Transverse colon (tissue), 4 donors: ENCODE measurements at places on chromosomes 7 and 10. TPM values are rescaled to one million over a fixed set of nuclear protein-coding genes. Genes with fewer than 3 reads are reported as not detected.

DNA sequence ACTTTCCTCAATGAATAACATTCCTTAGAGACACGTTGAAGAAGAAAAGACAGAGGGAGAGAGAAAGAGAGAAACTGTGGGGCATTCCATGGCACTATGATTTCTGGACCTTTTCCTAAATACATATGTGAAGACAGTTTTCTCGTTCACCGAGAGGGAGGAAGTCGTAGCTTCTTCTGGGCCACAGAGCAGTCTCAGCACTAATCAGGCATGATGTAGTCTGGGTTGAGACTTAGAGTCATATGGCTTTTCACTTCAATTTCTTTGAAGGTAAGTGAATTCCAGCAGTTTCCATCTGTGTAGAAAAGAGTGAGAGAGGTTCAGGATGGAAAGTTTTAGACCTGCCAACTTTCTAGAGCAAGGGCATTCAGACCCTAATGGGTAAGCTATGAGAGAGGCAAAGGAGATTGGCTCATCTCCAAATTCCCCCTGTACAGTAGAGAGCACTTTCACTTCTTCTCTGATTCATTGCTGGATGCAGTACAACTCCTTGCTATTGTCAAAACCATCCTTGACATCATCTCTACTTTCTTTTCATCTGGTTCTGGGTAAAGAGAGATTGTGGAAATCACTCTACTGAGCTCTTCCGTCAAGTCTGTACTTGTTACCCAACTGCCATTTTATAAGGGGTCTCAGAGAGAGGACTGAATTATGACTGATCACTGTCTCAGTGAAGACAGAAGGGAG lies 31.5 kb upstream of the OR9A4 start:
- no peak overlapping the region for H3K27ac ChIP-seq
- no peak overlapping the region for H3K4me3 ChIP-seq
- no peaks in the 10 kb centered on the region for H3K36me3 ChIP-seq
- no peaks in the 10 kb centered on the region for H3K27me3 ChIP-seq
- H3K4me1 ChIP-seq = no peaks in the 10 kb centered on the region

- H3K27me3 ChIP-seq = no peaks in the 10 kb centered on the region
- H3K4me3 ChIP-seq = no peak overlapping the region
- H3K4me1 ChIP-seq = no peaks in the 10 kb centered on the region
- H3K27ac ChIP-seq = no peak overlapping the region
- H3K36me3 ChIP-seq = no peaks in the 10 kb centered on the region
- DNase-seq = no peak
These were observed 119.3 kb upstream of the PTN start for GRCh38 chr7:137462847-137463246.

DNA sequence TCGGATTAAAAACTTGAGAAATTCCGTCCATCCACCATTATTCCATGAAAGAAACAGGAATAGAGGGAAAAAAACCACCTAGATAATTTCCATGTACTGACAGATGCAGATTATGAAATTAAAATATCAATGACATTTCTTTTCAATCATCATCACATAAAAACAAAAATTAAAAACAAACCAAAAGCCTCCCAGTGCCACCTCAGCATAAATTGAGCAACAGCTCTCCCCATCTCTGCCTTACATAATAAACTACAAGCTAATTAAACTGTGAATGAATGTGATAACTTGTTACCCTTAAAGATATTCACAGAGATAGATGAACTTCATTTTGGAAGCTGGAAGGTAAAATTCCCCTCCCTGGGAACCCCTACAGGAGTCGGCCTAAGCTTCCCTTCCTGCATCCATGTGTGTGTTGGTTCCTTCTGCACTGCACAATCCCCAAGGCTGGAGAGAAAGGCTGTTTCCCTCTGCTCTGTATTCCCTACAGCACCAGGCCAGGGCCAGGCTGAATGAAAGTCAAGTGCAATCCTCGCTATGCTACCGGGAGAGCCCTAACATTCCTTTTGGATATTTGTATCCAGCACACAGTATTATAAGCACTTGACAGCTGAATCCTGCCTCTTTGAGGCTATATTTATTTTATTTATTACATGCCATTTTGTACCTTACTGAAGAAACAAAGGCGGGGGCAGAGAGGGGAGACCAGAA lies 8.1 kb downstream of the CCDC6 start:
- no peaks in the 10 kb centered on the region for H3K27me3 ChIP-seq
- peak overlapping the region; percentile 60 for H3K27ac ChIP-seq
- peaks cover 97% of the 10 kb centered on the region for H3K4me1 ChIP-seq
- no peak for DNase-seq
- H3K36me3 ChIP-seq = no peaks in the 10 kb centered on the region

- H3K4me3 ChIP-seq = no peak overlapping the region
- no peaks in the 10 kb centered on the region for H3K27me3 ChIP-seq
- no peaks in the 10 kb centered on the region for H3K4me1 ChIP-seq
- H3K27ac ChIP-seq = no peak overlapping the region
These were observed 169.3 kb downstream of the ADRA2A start for GRCh38 chr10:111246136-111246535.

DNA sequence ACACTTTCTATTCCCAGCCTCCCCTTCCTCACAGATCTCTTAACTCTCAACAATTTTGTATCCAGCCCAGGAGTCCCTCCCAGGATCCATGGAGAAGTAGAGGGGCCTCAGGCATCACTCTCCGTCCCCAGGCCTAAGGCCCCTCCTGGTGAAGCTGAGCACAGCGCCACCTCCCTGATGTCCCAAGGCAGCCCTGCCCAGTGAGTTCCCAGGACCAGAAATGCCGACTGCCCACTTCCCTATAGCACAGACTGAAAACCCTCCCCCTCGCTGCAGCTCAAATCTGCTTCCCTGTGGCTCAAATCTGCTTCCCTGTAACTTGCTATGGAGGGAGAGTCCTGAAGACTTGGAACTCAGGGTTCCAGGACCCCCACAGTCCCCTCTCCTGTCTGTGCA lies 35.6 kb downstream of the YKT6 start:
- no peaks in the 10 kb centered on the region for H3K27me3 ChIP-seq
- H3K4me1 ChIP-seq = no peaks in the 10 kb centered on the region
- H3K4me3 ChIP-seq = no peak overlapping the region
- no peaks in the 10 kb centered on the region for H3K36me3 ChIP-seq
- H3K27ac ChIP-seq = no peak overlapping the region
- no peak for DNase-seq

- no peaks in the 10 kb centered on the region for H3K36me3 ChIP-seq
- no peaks in the 10 kb centered on the region for H3K27me3 ChIP-seq
- H3K4me1 ChIP-seq = no peaks in the 10 kb centered on the region
- H3K4me3 ChIP-seq = no peak overlapping the region
These were observed 182.2 kb downstream of the ADK start for GRCh38 chr10:74333174-74333573.

GRCh38 chr10:33085313-33085833 lies 127.3 kb upstream of the ITGB1 start:
- H3K27ac ChIP-seq = no peak overlapping the region
- DNase-seq = no peak
- no peaks in the 10 kb centered on the region for H3K36me3 ChIP-seq
- H3K27me3 ChIP-seq = no peaks in the 10 kb centered on the region

GRCh38 chr7:127620406-127621233 lies 2.7 kb upstream of the PAX4 start:
- no peaks in the 10 kb centered on the region for H3K36me3 ChIP-seq
- H3K27ac ChIP-seq = no peak overlapping the region
- no peaks in the 10 kb centered on the region for H3K4me1 ChIP-seq
- no peak overlapping the region for H3K4me3 ChIP-seq

DNA sequence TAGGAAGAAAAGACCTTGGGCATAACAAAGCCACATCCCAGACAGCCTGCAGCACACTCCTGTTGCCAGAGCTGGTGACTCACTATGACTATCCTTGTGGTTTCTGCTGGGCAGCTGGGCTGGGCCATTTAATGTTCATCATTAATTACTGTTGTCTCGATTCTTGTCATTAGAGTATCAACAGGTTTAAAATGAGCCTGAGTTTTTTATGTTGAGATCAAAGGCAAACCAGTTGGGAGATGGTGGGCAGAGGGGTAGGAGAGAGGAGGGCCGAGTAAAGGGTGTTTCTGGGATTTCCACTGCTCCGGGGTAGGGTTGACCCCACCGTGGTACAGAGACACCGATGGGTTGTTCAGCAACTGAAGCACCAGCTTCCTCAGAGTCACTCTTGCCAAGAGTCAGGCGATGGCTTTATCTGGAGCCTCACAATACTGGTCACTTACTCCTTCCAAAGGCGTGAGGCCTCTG lies 128.7 kb upstream of the LYZL1 start:
- no peak overlapping the region for H3K27ac ChIP-seq
- DNase-seq = no peak
- no peaks in the 10 kb centered on the region for H3K27me3 ChIP-seq
- no peaks in the 10 kb centered on the region for H3K4me1 ChIP-seq

GRCh38 chr7:77699056-77699455 lies 2.8 kb downstream of the RSBN1L start:
- DNase-seq = no peak
- H3K27ac ChIP-seq = peak overlapping the region; percentile 98
- H3K36me3 ChIP-seq = no peaks in the 10 kb centered on the region
- H3K4me3 ChIP-seq = peak overlapping the region; percentile 98
- peaks cover 66% of the 10 kb centered on the region for H3K4me1 ChIP-seq

GRCh38 chr10:77682393-77683087 lies 44.9 kb upstream of the KCNMA1 start:
- DNase-seq = no peak
- no peaks in the 10 kb centered on the region for H3K4me1 ChIP-seq
- H3K36me3 ChIP-seq = no peaks in the 10 kb centered on the region

DNA sequence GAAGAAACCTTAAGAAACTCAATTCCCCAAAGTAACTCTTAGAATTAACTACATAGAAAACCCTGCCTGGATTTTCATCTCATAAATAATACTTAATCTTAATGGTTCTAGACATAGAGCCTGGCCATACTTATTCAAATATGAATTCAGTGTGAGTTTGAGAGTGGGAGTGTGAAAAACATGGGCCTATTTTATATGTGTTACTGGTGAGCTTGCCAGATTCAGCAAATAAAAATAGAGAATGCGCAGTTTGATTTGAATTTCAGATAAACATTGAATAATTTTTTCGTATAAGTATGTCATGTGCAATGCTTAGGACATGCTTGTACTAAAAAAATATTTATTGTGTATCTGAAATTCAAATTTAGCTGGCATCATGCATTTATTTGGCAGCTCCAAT lies 473.9 kb upstream of the FZD8 start:
- H3K36me3 ChIP-seq = no peaks in the 10 kb centered on the region
- H3K27ac ChIP-seq = peak overlapping the region; percentile 40
- H3K27me3 ChIP-seq = no peaks in the 10 kb centered on the region
- no peak for DNase-seq

DNA sequence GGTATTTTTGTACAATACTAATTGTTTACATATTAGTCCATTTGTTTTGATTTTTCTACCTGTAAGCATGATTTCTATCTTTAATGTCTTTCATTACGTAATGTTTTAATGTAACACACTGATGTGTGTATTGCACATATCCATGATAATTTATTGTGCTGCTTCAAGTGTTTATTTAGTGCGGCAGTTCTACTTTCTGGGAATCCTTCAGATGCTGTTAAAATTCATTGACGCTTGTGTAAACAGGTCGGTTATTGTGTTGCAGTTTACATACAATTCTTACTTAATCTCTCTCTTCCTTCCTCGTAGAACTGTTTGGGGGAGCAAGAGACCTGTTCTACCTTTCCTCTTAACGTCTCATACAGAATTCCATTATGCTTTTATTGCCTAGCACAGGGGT lies 6.9 kb downstream of the TMEM60 start:
- H3K36me3 ChIP-seq = no peaks in the 10 kb centered on the region
- no peaks in the 10 kb centered on the region for H3K27me3 ChIP-seq
- H3K4me3 ChIP-seq = no peak overlapping the region
- peak overlapping the region; percentile 63 for H3K27ac ChIP-seq
- H3K4me1 ChIP-seq = peaks cover 40% of the 10 kb centered on the region

DNA sequence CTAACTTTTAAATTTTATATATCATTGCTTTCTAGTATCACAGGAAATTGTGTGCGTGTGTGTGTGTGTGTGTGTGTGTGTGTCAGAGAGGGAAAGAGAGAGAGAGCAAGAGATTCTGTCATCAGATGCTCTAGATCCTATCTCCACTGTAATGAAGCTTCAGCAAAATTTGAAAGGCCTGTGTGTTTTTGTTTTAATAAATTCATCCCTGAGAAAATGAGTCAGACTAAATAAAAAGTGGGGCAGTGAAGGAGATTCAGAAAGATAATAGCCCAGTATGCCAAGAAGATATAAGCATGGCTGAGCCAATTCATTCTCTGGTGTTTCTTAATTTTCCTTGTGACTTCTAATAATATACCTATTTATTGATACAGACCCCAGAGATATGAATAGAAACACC lies 184.2 kb upstream of the TMEM196 start:
- no peaks in the 10 kb centered on the region for H3K27me3 ChIP-seq

The PTPRE gene
- 25.7 TPM for total RNA-seq

The GIMAP7 gene
- 7.5 TPM for total RNA-seq

The CXCL12 gene
- 19.5 TPM for total RNA-seq

The GRK5 gene
- total RNA-seq = 7.0 TPM

The C10orf105 gene
- not detected for total RNA-seq

The PHYHIPL gene
- 0.27 TPM for total RNA-seq

The FKBP6 gene
- total RNA-seq = not detected
